ENCODE measurements at places on chromosomes 16 and 17.
A peak's percentile ranks its signal among the peaks of the same experiment; 100 is the strongest.

- DNase-seq: no peak
Observed at GRCh38 chr16:1244881-1245280, 4.4 kb downstream of the TPSAB1 start.

GRCh38 chr17:33438139-33438538, 145.0 kb upstream of the ASIC2 start:
- peak; percentile 31 for DNase-seq

DNA sequence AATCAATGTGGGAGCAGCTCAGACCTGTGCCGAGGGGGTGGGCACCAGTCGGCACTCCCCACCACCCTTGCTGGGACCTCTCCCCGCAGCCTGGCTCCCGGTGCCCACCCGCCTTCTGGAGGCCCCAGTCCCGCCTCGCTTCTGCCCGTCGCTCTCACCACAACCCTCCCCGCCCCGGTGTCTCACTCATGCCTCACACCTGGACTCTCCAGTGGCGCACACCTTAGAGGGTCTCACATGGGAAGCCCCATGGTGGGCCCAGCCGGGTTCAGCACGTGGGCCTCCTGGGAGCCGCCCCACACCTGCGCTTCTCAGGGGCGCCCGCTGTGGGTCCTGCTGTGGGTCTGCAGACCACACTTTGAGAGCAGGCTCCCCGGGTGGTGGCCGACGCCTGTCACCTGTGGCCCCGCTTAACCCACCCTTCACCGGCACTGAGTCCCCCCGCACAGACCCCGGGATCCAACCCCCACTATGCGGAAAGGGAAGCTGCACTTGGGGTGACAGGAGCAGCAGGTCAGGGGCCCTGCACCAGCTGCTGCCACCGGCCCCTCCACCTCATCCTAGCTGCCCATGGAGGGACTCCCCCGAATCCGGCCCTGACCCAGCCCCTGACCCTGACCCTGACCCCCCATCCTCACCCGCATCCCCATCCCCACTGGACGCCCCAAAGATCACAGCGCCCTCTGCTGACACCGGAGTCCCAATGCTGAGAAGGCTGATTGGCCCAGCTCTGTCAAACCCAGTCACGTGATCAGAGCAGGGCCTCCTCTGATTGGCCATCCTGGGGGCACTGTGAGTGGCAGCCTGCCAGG, 27.4 kb upstream of the SLC38A10 start:
- no peak for DNase-seq

- no peak for DNase-seq
Observed at GRCh38 chr17:10513299-10514067, 4.9 kb downstream of the MYH1 start.

DNA sequence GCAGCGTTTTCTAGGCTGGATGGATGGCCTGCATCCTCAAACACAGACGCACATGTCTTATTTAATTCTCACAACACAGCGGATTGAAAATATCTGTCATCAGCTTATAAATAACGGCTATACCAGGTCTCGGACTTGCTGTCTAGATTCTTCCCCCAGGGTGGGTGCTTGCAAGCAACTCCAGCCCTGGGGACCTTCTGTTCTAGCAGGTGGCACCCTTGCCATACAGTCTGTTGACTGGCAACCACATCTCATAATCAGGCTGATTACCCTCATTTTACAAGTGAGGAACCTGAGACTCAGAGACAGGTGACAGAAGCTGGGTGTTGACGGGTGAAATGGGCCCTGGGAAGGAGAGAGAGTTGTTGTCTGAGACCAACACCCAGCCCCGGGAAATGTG, 16.2 kb upstream of the SEZ6 start:
- no peak for DNase-seq

GRCh38 chr16:54164789-54165173, 121.8 kb downstream of the IRX3 start:
- no peak for DNase-seq

- DNase-seq: no peak
Observed at GRCh38 chr17:40281663-40282062, 6.0 kb upstream of the CDC6 start.

DNA sequence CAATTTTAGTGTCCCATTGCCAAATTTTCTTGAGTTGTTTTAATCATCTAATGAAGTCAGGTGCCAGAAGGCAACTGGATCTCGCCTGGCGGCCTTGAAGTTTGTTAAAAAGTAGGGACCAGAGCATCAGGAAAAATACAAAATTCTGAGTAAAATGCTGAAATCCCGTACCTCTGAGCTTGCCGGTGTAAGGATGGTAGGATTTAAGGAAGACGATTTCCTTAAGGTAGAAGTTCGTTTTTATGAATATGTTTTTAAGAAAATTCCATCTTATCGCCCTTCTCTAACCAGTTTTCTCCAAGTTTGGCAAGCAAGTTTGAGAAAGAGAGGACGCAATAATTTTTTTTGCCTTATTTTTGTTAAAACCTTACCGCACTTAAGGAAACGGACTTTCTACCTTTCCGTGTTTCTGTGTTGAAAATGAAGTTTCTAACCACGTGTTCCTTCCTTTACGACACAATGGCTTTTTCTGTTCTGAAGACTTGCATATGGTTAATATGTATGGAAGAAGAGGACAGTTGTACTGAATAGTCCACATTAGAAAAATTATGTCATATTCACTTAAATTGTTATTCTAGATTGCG, 748 bp downstream of the ATF7IP2 start:
- DNase-seq: peak; percentile 67

GRCh38 chr16:2584729-2585650, 47.2 kb downstream of the PDPK1 start:
- DNase-seq: no peak

- no peak for DNase-seq
Observed at GRCh38 chr16:3548859-3549258, 28.3 kb downstream of the NLRC3 start.

DNA sequence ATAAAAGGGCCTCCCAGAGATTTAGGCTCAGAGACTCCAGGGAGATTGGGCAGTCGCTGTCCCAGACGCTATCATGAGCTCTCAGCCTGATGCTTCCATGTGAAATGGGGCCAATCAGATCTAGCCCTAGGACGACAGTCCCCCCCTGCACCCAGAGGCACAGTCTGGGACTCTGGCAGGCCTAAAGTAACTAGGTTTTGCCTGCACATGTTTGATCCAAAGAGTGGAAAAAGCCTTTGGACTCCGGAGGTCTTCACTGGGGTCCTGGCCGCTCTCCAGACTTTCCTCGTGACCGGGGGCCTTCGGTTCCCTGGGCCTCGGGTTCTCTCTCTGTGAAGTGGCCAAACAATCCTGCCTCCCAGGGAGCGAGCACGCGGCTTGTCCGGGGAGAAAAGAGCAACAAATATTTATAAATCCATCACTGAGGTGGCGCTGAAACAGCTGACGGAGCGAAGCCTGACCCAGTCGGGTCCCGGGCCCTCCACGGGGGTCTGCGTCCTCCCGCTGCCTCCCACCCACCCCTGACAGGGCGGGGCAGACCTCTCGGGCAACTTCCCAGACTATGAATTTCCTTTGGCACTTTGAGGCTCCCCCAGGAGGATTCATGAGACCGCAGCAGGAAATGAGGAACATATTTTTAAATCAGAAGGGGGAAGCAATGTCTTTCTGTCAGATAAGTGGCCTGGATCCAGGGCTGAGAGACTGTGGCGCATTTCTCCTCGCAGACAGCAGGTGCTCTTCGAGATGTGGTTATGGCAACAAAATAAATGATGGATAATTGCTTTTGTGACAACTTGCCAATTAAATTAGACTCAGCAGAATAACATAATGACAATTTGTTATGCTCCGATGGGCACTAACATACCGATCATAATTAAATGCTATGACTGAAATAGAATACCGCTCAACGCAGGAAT, 38.9 kb downstream of the MRPS23 start:
- peak; percentile 33 for DNase-seq

DNA sequence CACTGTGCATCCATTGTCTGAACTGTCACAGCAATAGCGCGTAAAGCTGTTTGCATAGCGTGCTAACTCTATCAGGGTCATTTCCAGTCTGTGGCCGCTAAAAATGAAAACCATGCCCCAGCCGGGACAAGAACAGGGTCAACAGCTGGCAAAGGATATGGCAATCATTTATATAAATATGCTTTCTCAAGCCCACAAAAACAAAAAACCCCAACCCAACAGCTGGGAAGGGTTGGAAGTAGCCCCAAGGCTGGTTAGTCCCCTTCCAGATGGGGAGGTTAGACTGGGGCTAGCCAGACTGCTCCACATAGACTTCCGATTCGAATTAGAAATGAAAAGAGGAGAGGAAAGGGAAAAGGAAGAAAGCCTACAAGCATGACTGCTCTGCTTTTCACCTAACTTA, 203.3 kb upstream of the TBX2 start:
- DNase-seq: no peak

DNA sequence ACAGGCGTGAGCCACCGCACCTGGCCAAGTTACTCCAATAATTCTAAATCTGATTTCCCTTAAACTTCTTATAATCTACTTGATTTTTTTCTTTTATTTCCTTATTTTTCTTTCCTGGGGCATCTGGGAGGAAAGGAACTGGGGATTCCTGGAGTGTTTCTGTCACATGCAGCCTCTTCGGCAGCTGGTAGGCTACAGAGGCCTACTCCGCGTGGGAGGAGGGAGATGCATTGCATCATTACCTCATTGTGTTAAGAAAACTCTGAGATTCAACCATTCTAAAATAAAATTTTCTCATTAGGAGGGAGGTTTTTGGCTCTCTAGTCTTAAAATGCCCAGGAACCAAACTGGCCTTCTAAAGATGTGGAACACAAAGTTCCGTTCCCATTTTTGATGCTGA, 64.0 kb downstream of the SOX9 start:
- no peak for DNase-seq

GRCh38 chr16:86882586-86883280, 304.4 kb downstream of the FOXL1 start:
- DNase-seq: no peak

- DNase-seq: no peak
Observed at GRCh38 chr16:79560923-79561322, 39.6 kb downstream of the MAF start.

DNA sequence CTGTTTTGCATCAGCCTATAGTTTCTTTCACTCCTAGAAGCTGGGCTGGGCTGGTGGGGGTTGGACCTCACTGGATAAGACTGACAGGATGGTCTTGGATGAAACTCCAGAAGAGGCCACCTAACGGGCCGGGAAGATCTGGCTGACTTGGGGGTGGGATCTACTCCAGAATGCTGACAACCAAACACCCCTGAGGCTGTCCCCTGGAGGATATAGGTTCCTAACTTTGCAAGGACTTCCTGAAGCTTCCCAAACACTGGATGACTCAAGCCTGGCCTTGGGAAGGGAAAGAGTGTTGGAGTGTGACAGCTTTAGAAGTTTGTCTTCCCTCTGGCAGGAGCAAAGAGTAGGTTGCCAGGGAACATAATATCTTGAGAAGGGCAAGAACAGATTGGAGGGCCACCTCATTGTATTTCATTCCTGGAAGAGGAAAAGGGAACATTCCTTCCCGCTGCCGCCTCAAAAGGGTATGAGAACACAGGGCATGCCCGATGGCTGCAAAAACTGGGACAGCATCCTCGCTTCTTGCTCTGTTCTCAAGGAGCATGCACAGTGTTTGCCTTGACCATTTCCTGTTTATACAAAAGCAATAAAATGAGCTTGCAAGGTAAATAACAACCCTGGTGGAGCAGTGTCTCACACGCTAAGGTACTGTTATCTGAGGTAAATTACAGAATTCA, 6.8 kb upstream of the CYB5B start:
- no peak for DNase-seq

Data from large intestine (tissue), 12 donors.